ENCODE measurements at places on chromosomes 1 and 21.
A peak's percentile ranks its signal among the peaks of the same experiment; 100 is the strongest.

DNA sequence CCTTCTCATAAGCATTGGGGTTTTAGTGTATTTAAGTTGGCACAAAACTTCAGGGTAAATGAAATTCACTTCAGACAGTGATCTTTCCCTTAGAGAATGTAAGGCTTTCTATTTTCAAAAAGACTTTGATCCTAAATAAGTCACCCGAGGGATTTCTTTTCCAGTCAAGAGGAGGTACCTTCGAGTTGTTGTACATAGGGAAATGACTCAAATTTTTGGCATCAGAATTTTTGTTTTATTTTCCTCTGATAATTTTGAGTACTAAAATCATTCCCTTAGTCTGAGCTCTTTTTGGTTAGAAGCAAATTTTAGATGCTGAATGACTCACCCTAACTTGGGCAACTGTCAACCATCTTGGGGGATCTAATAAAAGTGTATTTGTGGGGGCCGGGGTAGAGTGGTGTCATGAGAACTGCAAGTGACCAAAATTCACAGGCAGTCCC, 193.9 kb downstream of the DHRS3 start:
- DNase-seq: peak; percentile 83

DNA sequence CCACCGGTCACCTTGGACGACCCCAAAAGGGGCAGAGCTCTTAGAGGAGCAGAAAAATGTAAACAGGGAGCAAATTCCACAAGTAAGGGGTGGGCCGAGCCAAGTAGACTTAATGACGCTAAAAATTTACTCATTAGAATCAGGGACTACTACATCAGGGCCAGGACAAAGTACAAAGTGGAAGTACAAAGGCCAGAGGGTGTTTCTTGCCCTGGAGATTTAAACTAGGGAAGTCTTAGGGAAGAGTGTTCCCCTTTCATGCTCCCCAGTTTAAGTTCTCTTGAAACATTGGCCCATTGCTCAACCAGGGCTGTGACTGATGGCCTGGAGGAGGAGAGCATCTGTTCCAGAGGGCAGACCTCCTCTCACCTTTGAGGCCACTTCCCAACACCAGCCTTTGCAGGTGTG, 48.6 kb downstream of the BACH1 start:
- no peak for DNase-seq

- no peak for DNase-seq
These were observed 5.1 kb upstream of the OLIG2 start for GRCh38 chr21:33020558-33021100.

- no peak for DNase-seq
These were observed 125.9 kb upstream of the IRF2BP2 start for GRCh38 chr1:234735916-234736315.

- DNase-seq: no peak
These were observed 343.5 kb downstream of the PBX1 start for GRCh38 chr1:164902491-164902890.

DNA sequence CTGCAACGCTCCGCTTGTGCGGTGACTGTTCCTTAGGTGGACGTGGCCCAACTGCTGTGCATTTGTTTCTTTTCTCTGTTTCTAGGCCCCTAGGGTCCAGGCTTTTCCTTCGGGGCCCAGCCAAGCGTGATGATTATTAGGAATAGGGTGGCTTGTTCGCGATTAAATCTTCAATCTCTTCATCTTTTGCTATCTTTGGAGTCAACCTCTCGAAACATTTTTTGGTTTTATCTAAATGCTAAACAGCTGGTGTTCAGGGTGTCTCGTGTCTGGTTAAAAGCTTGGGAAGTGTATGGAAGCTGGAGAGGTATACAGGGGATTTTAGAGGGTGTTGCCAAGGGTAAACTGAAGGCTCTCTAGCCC, 844 bp upstream of the PLD5 start:
- no peak for DNase-seq

DNA sequence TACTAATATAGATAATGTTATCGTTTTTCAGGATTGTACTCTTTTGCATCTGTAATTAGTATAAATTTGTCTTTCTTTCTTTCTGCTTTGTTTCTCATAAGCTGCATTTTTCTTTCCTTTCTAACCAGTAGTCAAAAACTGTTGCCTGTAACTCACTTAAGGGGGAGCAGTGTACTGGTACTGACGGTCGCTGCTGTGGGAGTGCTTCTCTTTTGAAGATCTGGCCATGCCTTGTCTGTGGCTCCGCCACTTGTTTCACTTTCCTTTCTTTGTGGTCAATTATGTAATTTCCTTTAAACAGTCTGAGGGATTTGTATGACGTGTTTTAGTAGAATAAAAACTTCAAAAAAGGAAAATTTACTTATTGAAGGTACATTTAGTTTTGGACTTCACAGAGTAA, 37.0 kb downstream of the MIA3 start:
- DNase-seq: no peak

GRCh38 chr1:240029418-240029817, 62.3 kb upstream of the FMN2 start:
- peak; percentile 23 for DNase-seq

DNA sequence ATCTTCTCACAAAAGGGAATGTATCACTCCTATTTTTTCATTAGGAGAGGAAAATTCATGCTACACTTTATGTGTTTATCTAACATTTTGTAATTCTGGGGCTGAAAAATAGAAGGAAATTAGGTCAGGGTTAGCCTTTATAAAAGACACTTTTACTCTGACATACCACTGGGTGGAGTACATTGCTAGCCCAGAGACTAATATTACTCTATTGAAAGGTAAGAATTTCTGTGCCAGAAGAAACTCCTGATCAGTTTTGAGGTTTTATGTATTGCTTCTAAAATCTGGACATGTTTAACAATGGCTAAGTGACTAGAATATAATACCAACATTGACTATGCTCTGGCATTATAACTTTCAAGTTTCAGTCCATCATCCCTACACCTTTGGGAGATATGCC, 724.6 kb downstream of the USP25 start:
- no peak for DNase-seq

GRCh38 chr1:26500488-26501175, 28.4 kb downstream of the HMGN2 start:
- DNase-seq: no peak

DNA sequence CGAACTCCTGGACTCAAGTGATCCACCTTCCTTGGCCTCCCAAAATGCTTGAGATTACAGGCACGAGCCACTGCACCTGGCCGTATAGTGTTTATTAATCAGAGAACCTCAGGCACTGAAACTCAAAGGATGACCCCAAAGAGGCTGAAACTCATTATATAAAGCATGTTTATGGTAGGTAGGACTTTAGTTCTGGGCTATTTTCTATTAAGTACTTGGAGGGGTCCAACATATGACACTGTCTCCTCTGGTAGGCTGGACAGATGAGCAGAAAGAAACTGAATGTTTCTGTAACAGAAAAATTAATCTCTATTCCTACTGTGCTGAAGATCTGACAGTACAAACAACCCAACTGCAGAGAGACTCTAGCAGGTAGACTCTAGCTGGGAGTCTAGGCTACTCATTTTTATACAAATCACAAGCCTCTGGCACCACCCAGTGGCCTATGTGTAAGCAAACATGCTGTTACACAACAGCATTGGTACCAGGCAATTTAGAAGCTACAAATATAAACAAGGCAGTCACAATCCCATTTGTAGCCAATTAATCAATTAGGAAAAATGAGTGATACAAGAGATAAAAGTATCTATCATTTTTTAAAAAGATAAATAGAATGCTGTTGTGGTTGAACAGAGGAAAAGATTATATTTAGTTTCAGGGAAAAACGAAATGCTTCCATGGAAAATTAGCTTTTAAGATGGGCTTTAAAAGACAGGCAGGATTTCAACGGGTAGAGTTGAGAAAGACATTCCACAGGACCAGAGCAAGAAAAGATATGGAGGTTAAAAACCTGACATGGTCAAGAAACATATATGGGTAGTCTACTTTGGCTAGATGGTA, 10.4 kb downstream of the DCAF8 start:
- DNase-seq: peak; percentile 68

GRCh38 chr1:96340686-96341085, 380.9 kb upstream of the PTBP2 start:
- no peak for DNase-seq

GRCh38 chr1:93528412-93528811, 80.5 kb downstream of the FNBP1L start:
- no peak for DNase-seq

DNA sequence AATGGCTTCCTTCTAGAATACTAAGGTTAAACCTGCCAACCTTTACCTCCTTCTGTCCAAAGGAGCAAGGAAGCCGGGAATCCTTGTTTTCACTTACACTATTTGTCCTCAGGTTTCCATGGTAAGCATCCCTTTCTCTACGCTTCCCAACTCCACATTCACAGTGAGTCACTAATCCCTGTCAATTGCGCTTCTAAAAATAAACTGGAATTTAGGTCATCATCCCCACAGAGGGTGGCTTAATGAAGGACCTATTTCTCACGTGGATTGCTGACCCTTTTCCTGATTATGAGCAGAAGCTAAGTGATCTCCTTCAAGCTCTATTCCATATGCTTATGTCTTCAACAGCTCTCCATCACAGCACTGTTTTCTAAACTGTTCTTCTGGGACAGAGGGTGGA, 39.9 kb upstream of the ABCA4 start:
- peak; percentile 90 for DNase-seq

- no peak for DNase-seq
These were observed at the start of gene TMEM200B for GRCh38 chr1:29123887-29124365. Gene TMEM200B (minus strand): TSS chr1:29123903. CDS start chr1:29121828, 2,075 bp downstream.

DNA sequence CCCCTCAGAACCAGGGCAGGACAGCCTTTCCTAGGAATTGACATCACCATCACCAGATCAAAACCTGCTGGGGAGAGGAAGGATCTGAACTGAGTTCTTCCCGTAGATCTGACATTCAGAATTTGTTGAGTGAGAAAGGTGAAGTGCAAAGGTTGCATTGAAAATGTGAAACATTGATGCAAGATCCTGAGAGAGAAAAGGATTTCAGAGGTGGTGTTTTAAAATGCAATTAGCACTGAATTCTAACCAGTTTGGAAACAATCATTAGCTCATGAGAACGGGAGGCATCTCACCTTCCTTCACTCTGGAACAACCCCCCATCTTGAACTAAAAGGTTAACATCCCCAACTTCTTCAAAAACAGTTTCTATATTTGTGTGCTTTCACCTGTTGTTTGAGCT, 20.4 kb downstream of the LMO4 start:
- DNase-seq: no peak

- DNase-seq: no peak
These were observed 120.6 kb downstream of the CACNA1E start for GRCh38 chr1:181603735-181604410.

DNA sequence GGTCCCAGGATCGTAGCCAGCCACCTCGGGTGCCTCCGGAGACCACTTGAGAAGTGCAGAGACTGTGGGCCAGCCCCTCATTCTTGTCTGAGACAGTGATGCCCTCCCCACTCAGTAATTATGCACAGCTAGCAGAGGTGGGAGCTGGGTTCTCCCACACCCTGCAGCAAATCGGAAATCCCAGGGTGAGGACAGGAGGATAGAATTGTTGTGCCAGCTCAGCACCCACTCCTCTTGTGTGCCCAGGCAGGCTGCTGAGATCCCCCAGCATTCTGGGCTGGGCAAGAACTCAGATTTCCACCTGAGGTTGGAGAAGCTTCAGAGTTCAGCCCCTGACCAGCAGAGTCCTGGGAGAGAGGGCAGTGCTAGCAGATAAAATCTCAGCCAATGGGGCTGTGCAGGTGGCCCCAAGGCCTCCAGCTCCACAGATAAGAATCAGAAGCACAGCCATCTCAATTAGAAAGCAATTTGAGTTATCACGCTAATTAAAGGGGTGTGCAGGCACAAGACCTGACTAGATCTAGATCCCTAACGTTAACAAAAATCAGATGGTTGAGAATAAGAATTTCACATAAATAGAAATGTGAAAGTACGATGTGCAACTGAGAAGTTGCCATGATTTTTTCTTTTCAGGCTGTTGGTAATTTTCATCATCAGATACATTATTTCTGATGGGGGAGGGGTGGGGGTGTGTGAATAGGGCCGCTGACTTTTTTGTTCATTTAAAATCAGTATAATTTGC, 45.5 kb upstream of the IRF2BP2 start:
- no peak for DNase-seq

GRCh38 chr1:92487078-92487605, 417 bp upstream of the GFI1 start:
- no peak for DNase-seq

Data from fibroblast of skin of back (primary cell).